IPS DF 19.7 (cell line): ENCODE measurements at places on chromosomes 5 and 9.

- DNase-seq = no peak
These were observed 40.2 kb downstream of the TLR4 start for GRCh38 chr9:117744369-117744768.

DNA sequence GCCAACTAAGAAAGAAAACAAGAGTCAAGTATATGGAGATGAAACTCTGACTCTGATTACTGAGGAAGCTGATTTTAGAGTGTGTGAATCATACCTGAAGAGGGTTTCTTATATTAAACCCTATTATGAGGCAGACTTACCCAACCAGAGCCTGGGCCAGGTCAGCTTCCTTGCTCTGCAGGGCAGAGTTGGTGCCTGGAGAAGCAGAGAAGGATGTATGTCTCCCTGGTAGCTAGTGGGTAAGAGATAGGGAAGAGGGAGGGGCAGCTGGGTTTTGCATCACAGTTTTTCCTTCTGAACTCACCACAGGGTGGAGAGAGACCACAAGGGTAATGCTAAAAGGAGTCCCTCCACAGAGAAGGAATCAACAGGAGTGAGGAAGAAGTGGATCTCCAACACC is 104.1 kb downstream of the CMYA5 start:
- no peak for DNase-seq

DNA sequence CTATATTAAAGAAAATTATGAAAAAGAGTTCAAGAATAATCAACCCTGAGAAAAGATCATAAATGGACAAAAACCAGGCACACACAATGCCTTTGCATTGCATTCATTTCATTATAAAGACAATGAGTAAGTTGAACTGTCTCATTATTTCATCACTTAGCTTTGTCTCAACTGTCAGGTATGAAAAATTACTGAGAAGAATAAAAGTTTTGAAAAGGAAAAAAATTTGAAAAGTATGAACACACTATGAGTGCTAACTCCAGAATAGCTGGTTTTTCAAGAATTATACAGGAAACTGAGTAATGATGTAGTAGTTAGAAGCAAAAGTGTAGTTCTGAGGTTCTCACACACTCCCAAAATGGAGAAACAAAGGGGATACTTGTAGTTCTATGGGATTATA is 16.3 kb upstream of the ANXA1 start:
- DNase-seq = no peak

- no peak for DNase-seq
These were observed 181.8 kb downstream of the SAXO1 start for GRCh38 chr9:18851069-18851795.

DNA sequence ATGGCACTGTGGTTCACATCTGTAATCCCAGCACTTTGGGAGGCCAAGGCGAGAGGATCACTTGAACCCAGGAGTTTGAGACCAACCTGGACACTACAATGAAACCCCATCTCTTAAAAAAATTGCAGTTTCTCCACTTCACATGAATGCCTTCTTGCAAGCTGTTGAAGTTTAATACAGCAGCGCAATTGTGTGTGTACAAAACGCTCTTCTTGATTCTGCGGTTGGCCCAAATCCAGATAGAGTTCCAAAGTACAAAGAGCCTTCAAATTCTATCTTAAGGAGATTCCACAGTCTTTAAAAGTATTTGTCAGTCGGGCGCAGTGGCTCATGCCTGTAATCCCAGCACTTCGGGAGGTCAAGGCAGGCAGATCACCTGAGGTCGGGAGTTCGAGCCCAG is 9.3 kb upstream of the SETX start:
- no peak for DNase-seq

DNA sequence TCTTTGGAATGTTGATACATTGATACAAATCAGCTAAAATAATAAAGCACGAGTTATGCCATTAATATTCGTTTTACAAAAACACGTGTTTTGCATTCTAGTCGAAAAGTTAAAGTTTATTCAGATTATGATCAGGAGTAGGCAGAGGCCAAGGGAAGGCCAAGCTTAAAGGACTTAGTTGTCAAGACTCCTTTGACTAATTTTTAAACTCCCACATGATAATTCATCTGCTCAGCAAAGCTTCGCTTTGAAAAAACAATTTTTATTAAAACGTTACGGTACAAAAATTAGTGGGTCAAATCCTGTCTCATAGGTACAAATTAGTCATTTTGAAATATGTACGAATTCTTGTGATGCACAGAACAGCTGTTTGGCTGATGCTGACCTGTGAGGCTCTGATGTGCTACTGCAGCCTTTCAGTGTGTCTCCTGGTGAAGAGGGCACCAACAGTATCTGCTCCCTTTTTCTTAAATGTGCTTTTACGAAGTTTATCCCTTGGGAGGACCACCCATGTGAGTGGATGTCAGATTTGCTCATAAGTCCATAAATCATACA is 23.0 kb upstream of the NR3C1 start:
- DNase-seq = no peak

DNA sequence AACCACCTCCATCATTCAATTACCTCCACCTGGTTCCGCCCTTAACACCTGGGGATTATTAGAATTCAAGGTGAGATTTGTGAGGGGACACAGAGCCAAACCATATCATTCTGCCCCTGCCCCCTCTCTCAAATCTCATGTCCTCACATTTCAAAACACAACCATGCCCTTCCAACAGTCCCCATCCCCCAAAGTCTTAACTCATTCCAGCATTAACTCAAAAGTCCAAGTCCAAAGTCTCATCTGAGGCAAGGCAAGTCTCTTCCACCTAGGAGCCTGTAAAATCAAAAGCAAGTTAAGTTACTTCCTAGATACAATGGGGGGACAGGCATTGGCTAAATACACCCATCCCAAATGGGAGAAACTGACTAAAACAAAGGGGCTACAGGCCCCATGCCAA is 18.8 kb downstream of the PSIP1 start:
- DNase-seq = no peak

DNA sequence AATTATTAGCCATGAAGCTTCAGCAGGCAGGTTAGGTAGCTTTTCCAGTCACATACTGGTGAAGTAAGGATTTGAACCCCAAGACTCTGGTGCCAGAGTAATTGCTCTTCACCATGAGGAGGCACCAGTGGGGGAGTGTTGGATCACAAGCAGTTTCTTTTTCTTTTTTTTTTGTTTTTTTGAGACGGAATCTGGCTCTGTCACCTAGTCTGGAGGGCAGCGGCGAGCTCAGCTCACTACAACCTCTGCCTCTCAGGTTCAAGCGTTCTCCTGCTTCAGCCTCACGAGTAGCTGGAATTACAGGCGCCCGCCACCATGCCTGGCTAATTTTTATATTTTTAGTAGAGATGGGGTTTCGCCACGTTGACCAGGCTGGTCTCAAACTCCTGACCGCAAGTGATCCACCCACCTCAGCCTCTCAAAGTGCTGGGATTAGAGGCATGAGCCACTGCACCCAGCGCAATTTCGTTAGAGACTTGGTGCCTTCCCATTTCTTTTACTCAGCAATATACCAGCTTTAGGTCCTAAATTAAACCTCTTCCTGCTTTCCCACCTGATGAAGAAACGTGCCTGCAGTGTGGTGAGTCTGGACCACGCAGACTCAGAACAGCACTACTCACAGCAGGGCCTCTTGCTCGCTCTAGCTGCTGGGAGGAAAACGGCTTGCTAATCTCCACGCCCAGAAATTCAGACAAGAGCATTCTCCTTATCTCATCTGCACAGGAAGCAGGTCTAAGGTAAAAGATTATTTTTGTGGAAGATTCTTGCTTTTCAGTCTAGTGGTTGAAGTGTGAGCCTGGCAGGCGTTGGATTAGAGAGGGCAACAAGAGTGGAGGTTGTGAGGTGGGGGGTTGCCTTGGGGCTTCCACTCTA is at the start of gene S100Z:
Gene S100Z, plus strand, starts transcription at position 596 of the 873 bp plus-strand sequence. CDS start 25,346 bp downstream, outside the sequence.
- DNase-seq = no peak

- no peak for DNase-seq
These were observed 198.6 kb downstream of the PAX5 start for GRCh38 chr9:36835271-36835996.

DNA sequence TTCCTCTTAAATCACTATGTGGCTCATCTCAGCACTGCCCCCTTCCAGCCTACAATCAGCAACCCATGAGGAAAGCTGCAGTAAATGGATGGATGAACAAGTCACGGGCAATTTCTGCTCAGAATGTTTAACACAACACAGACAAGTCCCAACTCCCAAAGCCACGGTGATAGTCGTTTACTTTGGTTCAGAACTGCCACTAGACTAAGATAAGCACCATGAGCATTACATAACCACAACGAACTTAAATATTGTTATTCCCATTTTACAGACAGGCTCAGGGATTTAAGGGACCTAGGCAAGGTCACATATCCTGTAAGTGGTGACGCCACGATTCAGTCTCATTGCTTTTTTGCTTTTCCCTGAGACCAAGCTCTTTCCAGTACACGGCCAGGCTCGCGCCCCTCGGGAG is 2.0 kb upstream of the SMIM27 start:
- DNase-seq = no peak

GRCh38 chr9:134344068-134344799 is 18.0 kb downstream of the RXRA start:
- no peak for DNase-seq

- no peak for DNase-seq
These were observed 16.2 kb downstream of the SIL1 start for GRCh38 chr5:139181835-139182452.

DNA sequence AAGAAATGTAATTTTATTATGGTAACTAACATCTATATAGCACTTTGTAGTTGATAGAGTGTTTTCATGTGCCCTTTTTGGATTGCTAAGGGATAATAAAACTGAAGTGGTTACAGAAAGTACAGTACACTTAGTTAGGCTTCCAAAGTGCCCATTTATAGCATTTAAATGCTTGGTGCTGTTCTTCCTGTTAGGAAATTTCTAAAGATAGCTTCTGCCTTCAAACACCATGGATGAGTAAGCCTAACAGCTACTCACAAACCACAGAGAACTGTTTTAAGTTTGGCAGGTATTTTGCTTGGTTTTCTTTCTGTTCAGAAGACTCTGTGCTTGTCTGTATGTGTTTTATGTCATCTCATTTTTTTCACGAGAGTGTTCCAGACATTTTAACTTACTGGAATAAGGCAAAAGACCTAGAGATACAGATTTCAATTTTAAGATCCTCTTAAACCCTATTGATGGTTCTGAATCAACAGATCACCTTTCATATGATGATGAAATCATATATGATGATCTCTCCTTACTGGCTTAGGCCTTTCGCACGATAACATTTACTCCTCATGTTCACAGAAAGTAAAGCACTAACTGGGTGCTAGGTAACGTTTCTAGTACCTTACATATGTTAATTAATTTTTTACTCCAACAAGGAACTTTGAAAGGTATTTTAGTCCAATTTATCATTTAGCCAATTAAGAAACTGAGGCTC is 4.4 kb downstream of the RIMOC1 start:
- DNase-seq = no peak

DNA sequence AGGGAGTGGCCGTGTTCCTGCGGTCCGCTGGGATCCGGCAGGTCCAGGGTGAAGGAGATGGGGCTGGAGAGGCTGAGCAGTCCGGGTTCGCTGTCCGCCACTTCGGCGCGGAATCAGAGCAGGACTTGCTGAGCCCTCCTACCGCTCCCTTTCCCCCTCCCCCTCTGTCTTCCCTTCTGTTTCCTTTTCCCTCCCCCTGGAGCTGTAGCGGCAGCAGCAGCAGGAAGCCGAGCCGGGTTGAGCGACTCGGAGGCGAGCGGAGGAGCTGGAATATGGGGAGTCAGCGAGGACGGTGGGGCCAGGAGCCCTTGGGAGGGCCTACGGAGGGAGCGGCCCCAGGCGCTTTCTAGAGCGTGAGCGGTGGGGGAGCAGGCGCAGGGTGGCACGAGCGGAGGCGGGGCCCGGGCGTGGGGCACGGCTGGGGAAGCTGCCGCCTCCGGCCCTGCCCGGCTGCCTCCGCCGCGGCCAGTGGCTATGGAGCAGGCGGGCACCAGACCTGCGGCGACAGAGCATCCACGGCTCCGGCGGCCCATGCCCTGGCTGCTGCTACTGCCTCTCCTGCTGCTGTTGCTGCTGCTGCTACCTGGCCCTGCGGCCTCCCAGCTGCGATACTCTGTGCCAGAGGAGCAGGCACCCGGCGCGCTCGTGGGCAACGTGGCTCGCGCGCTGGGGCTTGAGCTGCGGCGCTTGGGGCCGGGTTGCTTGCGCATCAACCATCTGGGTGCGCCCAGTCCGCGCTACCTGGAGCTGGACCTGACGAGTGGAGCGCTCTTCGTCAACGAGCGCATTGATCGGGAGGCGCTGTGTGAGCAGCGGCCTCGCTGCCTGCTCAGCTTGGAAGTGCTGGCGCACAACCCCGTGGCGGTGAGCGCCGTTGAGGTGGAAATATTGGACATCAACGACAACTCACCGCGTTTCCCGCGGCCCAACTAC is at the start of gene PCDHAC2:
Gene PCDHAC2, plus strand, starts transcription at position 184 of the 933 bp plus-strand sequence. Its CDS starts 291 bp downstream, at position 475.
- DNase-seq = peak; percentile 76

- DNase-seq = no peak
These were observed 16.1 kb downstream of the PDLIM4 start for GRCh38 chr5:132273631-132274030.

DNA sequence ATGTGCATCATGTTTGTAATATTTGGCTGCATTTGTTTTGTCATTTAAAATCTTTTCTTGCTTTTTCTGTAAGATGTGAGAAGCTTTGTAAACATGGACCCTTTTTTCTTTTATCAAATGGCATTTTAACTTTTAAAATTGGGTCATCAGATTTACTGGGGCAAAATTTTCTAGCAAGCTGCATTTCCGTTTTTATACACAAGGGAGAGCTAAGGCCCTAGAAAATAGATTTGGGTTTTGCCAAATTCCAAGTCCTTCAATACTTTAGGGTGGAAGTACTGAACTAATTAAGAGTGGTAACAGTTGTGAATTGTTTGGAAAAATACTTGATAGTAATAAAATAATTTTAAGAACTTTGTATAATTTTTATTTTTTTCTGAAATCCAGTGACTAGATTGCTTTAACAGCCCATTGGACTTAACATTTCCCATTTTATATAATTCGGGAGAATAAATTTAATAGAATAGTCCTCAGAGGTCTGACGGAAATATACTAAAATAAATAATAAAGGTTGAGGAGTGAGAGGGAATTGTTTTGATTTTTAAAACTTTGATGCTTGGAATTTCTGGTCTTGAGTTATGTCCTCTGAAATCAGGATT is 117.4 kb downstream of the SMARCA2 start:
- DNase-seq = no peak

- no peak for DNase-seq
These were observed 51.9 kb upstream of the ZBED3 start for GRCh38 chr5:77139001-77139400.

GRCh38 chr5:179889885-179890284 is 17.8 kb downstream of the TBC1D9B start:
- DNase-seq = no peak

DNA sequence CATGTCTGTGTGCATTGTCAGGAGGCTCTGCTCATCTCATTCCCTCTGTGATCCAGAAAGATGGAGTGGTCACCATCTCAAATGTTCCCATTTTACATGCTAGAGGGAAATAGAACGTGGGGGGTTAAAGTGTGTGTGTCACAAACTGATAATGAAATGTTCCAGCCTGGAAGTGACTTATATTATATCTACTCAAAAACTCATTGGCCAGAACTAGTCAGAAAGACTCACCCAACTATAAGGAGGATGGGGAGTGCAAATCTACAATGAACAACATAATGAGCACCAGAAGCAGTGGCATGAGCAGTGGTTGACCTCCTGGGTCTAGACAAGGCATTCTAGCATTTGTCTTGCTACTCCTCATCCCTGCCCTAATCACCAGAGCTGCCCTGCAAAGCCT is 81.0 kb downstream of the HTR4 start:
- DNase-seq = no peak
